ENCODE measurements at places on chromosomes 3 and 15.

GRCh38 chr3:81864272-81864671 is 102.8 kb upstream of the GBE1 start:
- DNase-seq = no peak

- DNase-seq = no peak
Measured at GRCh38 chr15:33137101-33137500, 57.4 kb downstream of the FMN1 start.

- DNase-seq = no peak
Measured at GRCh38 chr15:99580076-99580475, 14.3 kb downstream of the MEF2A start.

GRCh38 chr3:187795207-187795960 is 50.1 kb upstream of the BCL6 start:
- DNase-seq = no peak

GRCh38 chr3:186929186-186929585 is 1.1 kb upstream of the ST6GAL1 start:
- DNase-seq = no peak

DNA sequence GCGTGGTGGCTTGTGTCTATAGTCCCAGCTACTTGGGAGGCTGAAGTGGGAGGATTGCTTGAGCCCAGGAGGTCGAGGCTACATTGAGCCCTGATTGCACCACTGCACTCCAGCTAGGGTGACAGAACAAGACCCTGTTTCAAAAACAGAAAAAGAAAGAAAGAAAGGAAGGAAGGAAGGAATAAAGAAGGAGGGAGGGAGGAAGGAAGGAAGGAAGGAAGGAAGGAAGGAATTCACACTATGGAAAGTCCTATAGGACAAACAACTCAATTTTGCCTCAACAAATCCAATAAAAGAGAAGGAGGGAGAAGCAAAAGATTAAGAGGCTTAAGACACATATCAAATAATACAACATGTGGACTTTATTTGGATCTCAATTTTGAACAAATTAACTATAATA is 16.5 kb upstream of the TCF12 start:
- no peak for DNase-seq

DNA sequence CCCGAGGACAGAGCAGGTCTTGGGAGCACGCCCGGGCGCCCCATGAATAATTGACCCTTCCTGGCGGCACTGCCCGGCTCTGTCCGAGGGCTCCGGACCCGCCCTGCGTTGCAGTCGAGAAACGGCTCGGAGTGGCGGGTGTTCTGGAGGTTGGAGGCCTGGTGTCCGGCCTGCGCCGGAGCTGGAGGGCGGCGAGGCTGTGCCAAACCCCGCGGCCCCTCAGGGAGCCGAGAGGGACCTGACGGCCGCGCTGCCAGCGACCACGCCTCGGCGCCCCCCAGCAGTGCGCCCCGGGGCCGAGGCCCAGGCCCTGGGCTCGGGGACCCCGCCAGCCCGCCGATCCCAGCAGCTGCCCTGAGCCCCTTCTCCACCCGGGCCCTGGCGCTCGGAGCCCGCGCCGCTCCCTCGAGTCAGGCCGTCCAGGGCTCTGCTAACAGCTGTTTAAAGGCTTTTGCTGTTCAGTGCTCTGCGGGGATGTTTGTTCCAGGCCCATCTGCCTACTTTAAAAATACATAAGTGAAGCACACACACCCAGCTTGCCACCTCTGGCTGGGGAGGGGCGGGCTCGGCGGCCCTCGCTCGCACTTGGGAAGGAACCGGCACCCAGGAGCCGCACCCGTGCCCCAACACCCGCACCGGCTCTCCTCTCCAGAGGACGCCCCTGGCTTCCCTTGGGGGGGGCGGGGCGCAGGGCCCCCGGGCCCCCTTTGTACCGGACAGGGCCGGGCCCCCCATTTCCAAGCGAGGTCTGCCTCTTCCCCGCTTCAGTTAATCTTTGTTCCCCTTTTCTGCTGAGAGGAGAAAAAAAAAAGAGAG is 730 bp upstream of the ZNF710 start:
- DNase-seq = no peak

GRCh38 chr3:179418610-179419009 is 32.7 kb downstream of the GNB4 start:
- no peak for DNase-seq
